ENCODE measurements at places on chromosomes 12 and 14.

DNA sequence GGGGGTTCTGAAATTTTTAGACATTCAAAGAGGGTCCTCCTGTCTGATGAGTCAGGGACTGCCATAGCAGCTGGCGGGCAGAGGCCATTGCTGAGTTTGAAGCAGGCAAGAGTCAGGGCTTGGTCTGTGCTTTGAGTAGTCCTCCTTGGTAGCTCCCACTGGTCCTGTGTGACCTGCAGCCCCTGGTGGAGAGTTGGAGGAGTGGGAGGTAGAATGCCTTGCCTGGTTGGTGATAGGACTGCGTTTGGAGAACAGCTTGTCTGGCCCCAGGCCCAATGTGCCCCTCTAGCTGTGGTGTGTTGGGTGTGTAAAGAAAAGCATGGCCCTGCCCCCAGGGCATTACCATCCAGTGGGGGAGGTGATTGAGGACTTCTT is 116.7 kb downstream of the BEGAIN start:
- no peak for DNase-seq

DNA sequence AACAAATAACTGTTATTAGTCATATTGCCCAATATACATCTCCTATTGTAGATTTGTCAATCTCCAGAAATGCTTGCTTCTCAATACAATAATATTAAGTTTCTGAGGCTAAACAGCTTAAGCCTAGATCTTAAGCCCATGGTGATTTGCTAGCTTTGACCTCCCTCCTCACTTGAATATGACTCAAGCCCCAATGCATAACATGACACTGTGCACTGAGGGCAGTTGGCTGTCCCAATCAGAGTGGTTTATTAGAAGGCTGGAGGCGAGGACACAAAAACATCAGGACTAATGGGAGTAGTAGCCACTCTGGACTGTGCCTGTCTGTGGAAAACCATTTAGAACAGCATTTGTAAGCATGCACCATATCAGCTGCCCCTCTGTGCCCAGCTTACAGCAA is 81.1 kb upstream of the GTF2A1 start:
- no peak for DNase-seq

DNA sequence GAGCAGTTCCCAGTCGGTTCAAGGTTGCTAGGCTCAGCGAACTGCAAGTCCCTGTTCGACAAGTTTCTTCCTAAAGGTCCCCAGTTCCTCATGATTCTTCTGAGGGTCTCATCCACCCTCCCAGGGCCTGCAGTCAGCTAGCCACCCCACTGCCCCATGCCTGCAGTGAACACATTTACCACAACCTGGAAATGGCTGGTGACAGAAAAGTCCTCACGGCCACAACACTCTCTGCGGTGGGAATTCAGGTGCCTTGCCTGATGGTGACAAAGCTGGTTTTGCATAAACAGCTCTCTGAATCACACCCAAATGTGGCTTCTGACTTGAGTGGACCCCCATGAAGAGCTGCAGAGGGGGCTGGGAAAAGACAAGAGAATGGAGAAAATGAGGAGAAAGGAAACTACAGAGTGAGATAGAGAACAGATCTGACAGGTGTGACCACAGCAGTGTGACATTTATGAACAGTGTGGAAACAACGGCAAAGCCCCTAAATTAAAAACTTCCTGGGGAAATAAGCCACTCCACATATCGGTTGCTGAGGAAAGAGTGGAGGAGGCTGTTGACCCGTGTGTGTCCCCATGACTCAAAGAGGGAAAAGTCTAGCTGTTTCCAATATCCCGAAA is 1.3 kb upstream of the CD27 start:
- DNase-seq: peak; percentile 76

GRCh38 chr12:82870771-82871377 is 184.2 kb downstream of the TMTC2 start:
- no peak for DNase-seq

DNA sequence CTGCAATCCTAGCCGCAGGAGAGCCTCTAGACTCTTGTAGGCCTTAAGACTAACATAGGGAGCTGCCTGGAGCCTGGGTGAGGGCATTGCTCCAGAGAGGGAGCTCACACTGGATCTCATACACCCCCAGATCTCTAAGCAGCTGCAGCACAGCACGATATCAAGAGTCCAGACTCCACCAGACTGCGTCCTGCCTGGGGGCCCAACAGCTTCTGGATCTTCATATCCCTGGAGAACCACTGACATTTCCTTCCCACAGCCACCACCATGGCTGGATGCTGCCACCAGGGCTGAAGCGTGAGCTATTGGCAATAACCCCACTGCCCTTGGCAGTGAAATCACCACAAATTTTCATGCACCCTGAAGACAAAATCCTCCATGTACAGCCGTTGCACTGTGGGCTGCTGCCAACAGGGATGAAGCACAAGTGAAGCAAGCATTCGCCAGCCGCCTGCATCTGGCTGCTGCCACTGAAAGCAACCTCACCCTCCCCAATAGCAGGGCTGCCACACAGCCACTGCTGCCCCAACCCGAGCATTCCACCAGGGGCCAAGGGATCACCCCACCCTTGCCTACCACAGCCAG is 28.2 kb downstream of the CACNA2D4 start:
- no peak for DNase-seq

DNA sequence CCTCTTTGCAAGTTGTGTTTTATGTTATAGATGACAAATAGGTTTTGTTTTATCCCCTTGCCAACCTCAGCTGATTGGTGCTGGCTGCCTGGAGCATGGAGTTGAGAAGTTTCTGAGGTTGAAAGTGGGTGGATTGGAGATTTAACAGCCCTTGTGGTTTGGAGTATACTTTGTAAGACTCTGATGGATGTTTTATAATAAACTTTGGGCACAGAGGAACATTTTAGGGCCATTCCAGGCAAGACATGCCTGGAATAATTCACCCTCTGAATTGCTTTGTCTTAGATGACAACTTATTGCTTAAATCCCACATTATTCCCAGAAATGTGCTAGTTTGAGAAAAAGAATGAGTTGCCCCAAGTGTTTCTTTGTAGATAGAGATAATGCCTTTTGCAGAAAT is 158.9 kb downstream of the SLC5A8 start:
- DNase-seq: no peak

DNA sequence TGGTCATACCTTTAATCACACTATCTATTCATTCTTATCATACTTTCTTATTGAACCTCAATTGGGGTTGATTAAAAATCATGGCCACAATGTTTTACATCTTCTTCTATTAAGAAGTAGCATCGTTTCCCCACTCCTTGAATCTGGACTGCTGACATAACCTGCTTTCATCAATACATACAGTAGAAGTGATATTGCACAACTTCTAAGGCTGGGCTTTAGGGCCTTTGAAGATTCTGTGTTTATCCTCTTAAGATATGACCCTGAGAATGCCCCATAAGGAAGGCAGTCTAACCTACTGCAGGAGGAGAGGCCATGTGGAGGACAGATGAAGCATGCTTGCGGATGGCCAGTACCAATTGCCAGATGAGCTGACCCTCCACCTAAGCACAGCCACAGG is 1142.8 kb upstream of the SEL1L start:
- DNase-seq: no peak

GRCh38 chr12:49369411-49370145 is 2.3 kb downstream of the SPATS2 start:
- peak; percentile 29 for DNase-seq

DNA sequence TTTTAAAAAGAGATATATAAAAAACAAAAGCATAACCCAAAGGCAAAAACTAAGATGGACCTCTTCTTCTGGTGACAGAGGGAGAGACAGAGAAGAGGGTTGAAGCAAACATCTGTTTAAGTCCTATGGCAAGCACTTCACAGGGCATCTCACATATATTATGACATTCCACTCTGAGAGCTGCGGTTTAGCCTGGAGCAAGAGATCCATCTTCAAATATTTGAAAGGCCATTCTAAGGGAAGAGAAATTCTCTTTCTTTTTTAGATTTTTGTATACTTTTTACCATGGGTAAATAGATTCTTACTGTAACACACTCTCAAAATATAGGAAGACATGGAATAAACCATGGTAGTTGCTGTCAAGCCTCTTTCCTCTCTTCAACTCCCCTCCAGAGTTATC is 204.1 kb downstream of the GXYLT1 start:
- DNase-seq: no peak

GRCh38 chr12:130831246-130831645 is 7.8 kb downstream of the STX2 start:
- DNase-seq: no peak

- no peak for DNase-seq
These were observed 58.3 kb upstream of the RFLNA start for GRCh38 chr12:124236625-124237031.

- no peak for DNase-seq
These were observed 42.6 kb downstream of the LIMA1 start for GRCh38 chr12:50240792-50241114.

DNA sequence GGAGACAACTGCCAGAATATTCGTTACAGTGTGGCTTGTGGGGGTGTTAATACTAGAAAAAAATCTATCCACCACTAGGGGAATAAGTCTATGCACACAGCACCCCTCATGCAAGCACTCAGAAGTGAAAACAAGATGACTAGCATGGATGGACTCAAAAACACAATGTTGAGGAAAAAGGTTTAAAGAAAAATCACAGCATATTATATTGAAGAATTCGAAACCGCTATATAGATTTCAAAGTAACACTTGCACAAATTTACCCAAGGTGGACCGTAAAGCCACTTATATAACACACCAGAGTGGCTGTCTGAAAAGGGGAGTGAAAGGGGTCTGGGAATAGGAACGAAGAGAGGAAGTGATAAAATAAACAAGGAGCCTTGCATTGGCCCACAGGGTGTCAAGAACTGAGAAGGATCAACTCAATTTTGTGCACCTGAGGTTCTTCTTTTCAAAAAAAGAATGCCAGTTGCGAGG is 544 bp downstream of the ABCD4 start:
- no peak for DNase-seq

- peak; percentile 22 for DNase-seq
These were observed 210.1 kb downstream of the SLC41A2 start for GRCh38 chr12:104747955-104748354.

GRCh38 chr14:58428118-58428683 is 682 bp downstream of the KIAA0586 start:
- DNase-seq: no peak

DNA sequence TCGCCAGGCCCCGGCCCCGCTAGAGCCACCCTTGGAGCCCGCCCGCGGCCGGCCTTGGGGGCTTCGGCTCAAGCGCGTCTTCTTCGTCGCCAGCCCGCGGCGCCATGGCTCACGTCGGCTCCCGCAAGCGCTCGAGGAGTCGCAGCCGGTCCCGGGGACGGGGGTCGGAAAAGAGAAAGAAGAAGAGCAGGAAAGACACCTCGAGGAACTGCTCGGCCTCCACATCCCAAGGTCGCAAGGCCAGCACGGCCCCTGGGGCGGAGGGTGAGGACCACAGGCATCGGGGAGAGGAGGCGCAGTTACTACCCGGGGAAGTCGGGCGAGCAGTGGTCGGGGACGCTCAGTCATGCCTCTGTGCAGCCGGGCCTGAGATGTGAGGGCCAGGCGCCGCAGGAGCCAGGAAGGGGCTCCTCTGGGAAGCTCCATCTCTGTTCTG is 573 bp downstream of the ARL6IP4 start:
- DNase-seq: no peak

GRCh38 chr12:100528471-100529127 is 44.9 kb upstream of the GAS2L3 start:
- no peak for DNase-seq

DNA sequence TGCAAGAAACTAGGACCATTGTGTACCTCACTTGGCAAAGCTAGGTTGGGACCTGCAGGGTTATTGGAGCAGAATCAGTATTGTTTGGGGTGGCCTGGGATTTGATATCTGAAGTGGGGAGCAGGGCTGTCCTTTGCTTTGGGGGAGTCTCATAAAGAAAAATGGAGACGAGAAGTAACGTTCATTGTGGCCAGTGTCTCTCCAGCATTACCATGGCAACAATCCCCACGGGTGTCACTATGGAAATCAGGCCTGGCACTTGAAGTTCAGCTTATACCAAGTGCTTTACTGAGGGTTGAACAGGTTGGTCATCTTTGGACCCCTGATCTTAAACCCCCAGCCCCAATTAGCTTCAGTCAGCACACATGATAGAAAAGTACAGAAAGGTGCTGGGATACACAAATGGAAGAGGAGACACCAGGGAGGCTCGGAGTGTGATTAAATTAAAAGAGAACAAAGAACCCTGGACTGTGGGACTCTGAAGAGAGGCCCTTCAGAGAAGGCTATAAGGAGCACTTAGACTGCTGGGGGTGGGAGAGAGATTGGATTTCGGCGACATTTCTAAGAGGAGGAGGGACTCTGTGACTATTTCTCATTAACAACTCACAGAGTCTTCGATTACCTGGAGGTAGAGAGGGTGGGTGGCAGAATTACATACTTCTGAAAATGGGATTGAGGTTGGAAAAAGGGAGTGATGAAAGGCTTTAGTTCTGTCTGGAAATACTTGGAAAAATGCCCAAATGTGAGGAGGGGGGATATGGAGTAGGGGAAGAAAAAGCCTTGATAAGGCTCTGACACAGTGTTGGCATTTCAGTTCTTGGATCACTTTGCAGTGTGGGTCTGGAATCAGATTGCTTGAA is 3.7 kb downstream of the KIF5A start:
- DNase-seq: no peak

DNA sequence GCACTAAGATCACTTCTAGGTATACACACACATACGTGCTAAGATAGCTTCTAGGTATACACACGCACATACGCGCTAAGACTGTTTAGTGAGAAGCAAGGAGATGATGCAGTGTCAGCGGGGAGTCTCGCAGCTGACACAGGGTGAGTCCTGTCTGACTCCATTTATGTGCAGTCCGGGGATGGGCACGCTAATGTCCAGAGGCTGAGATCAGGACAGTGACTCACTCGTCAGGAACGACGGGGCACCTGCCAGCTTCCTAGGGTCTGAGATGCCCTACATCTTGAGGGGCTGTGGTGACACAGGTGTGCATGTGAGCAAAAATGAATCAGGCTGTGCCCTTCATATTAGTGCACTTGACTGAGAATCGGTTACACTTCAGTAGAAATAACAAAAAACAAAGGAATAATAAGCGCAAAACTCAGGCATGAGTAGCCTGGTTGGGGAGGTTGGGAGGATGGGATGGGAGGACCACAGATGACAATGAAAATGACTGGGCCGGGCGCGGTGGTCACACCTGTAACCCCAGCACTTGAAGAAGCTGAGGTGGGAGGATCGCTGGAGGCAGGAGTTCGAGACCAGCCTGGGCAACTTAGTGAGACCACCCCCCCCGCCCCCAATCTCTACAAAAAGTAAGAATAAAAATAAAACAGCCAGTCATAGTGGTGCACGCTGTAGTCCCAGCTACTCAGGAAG is 29.1 kb upstream of the ULK1 start:
- DNase-seq: no peak

DNA sequence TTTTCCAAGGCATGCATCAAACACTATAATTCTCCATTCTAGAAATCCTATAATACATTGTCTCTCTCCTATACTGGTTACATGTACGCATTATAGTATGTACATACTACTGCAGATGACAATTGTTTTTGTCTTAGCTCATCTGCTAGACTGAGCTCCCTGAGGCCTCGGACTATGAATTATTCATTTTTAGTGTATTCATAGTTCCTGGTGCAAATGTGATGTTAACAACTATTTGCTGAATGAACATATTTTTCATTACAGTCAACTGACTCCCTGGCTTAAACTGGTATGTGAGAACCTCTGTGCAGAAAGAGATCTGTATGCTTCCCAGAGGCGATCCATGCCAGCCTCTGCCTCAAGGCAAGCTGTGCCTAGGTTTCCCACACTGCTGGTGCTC is 91.8 kb upstream of the PARP11 start:
- no peak for DNase-seq

- DNase-seq: no peak
These were observed 11.9 kb upstream of the UBE2N start for GRCh38 chr12:93453633-93454032.
